ENCODE measurements at places on chromosomes 7 and 10.
A peak's percentile ranks its signal among the peaks of the same experiment; 100 is the strongest.

DNA sequence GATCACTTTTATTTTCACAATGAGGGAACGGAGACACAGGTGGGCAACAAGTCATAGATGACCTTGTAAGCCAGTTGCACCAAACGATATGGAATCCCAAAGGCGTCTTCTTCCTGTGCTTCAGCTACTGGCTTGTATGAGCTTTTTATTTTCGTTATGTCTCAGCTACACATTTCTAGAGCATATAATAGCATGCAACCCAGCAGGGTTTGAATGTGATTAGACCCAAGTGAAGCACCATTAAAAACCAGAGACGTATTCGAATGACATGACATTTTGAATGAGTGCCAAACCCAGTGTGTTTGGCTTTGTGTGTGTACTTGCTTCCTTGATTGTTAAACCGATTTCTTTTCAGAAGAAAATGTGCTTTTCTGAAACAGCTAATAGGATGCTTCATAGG, 963.2 kb upstream of the CELF2 start:
- DNase-seq = no peak

DNA sequence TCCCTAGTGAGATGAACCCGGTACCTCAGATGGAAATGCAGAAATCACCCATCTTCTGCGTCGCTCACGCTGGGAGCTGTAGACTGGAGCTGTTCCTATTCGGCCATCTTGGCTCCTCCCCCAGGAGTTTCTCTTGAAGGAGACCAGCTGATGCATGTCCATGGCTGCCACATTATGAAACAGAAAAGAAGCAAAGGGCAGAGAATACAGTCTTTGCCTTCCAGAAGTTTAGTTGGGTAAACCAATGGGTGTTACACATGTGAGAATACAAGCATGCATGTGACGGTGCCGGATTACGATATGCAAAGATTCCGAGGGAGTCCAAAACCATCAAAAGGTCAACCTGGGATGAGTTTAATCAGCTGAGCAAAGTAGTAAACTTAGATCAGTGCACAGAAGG, 151.6 kb downstream of the SEM1 start:
- no peak for DNase-seq

DNA sequence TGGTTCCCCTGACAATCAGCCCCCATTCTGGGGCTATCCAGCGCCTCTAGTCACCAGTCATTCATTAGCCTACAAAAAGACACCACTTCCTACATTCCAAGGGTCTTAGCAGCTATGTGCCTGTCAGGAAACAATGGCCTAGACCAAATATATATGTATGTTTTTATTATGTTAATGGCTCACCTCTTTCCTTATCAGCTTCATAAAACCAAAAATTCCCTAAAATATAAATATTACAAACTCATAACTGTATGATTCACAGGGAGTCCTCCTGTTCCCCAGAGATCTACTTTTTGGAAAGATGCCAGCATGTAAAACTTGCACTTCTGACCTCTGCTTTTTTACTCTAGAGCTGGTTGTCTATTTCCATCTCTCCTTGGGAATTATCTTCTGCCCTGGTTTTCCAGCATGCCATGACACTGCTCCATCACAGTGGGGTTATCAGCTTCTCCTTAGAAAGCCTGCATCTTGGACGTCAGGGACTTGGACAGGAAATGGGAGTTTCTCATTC, 79.2 kb downstream of the ABCA13 start:
- no peak for DNase-seq

DNA sequence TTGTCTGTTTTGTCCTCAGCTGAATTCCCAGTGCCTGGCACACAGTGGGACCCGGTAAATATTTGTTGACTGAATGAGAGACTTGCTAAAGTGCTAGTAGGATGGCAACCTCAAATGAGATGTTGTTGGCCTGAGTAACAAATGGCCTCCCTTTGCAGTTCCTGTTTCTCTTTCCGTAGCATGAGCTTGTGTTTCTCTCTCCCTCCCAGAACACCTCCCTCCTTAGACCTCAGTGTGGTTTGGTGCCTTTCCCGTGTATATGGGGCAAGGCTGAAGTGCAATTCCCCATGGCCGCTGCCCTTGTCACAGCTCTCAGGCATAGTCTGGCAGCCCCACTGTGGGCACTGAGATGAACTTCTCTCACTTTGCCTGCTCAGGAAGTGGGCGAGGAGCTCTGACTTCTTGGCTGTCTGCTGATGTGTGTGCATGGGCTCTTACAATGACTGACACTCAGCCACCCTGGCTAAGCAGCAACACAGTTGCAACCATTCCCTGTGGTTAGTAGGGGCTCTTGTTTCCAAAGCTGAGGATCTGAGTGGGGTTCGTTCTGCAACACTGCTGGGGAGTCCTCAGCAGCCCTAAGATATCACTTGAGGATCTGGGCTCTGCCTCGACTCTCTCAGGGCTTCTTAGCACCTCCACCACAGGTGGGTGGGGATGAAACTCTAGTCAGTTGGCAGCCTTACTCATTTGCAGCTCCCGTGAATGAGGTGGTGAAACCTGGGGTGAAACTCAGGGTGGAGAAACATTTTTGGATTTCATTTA, 136.1 kb downstream of the ICA1 start:
- DNase-seq = peak; percentile 66

- DNase-seq = peak; percentile 61
Measured at GRCh38 chr10:52004342-52004949, 305.1 kb upstream of the CSTF2T start.

DNA sequence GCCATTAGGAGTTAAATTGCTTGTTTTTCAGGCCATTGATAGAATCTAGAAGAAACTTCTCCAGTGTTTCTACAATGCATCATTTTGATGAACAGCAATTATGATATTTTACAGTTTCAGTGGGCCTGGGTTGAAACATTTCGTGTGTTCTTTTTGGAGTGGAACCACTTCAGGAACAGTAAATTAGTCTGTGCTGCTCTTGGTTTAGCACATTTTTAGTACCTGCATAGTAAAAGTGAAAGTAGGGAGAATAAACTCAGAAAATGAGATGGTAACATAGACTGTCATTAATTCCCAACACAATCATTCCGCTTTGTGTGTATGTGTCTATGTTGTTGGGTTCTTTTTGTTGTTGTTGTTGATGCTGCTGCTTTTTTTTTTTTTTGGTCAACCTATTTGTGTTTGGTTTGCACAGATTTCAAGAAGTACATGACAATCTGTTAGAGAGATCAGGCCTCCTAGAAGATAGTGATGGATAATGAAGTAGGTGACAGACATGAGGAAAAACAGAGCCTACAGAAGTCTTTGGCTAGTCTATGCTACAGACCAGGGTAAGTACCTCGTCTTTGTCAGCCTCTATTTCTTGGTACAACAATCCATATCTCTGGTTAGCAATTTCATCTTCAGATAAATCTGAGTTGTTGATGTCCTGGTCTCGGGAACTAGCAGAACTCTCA, 154.0 kb upstream of the TARP start:
- no peak for DNase-seq

- DNase-seq = peak; percentile 78
Measured at GRCh38 chr10:26438534-26439341, 597 bp downstream of the APBB1IP start.
